ENCODE measurements at places on chromosomes 7 and 10. TPM values are rescaled to one million over a fixed set of nuclear protein-coding genes. Genes with fewer than 3 reads are reported as not detected.

The TMEM176A gene
- total RNA-seq, result not detected

The TMEM229A gene
- total RNA-seq, result not detected

The PON1 gene
- total RNA-seq, result not detected

The CAMK2B gene
- 0.27 TPM for total RNA-seq

The LBX1 gene
- total RNA-seq, result not detected

The TMEM236 gene
- 0.07 TPM for total RNA-seq

The PHKG1 gene
- 0.24 TPM for total RNA-seq

The WNT2 gene
- total RNA-seq, result 0.62 TPM

The SPDYE11 gene
- not detected for total RNA-seq

The ANKRD61 gene
- total RNA-seq, result not detected

The SUMF2 gene
- 158 TPM for total RNA-seq

The PKD1L1 gene
- 0.23 TPM for total RNA-seq

The MOGAT3 gene
- not detected for total RNA-seq

The KCND2 gene
- not detected for total RNA-seq

The C10orf143 gene
- 2.6 TPM for total RNA-seq

The DCLRE1A gene
- total RNA-seq, result 6.3 TPM

The VPS41 gene
- total RNA-seq, result 84.0 TPM

The TMEM60 gene
- 15.3 TPM for total RNA-seq

The FOXP2 gene
- 23.1 TPM for total RNA-seq

The TRIM50 gene
- not detected for total RNA-seq

The APBB1IP gene
- not detected for total RNA-seq

The VSTM2A gene
- not detected for total RNA-seq

The EBLN1 gene
- not detected for total RNA-seq

The SEMA3D gene
- 2.0 TPM for total RNA-seq

The MEST gene
- 43.2 TPM for total RNA-seq

The ZNF92 gene
- 4.0 TPM for total RNA-seq

The ACTL6B gene
- total RNA-seq, result not detected

The ZNF25 gene
- total RNA-seq, result 14.4 TPM

The CALHM3 gene
- total RNA-seq, result not detected

The ACBD7 gene
- total RNA-seq, result 0.51 TPM

The NYAP1 gene
- total RNA-seq, result 0.95 TPM

The NRG3 gene
- not detected for total RNA-seq

The ZNF503 gene
- 26.0 TPM for total RNA-seq

The CTAGE6 gene
- 0.63 TPM for total RNA-seq

The AZGP1 gene
- not detected for total RNA-seq

The COL1A2 gene
- 12,302 TPM for total RNA-seq
